ENCODE measurements at places on chromosomes 1 and 21. TPM values are rescaled to one million over a fixed set of nuclear protein-coding genes. Genes with fewer than 3 reads are reported as not detected.

The CYP2J2 gene
- total RNA-seq = 0.47 TPM

The F11R gene
- 10.9 TPM for total RNA-seq

The APOBEC4 gene
- not detected for total RNA-seq

The FTCD gene
- not detected for total RNA-seq

The TEX38 gene
- total RNA-seq = not detected

The ROR1 gene
- total RNA-seq = 2.5 TPM

The BTBD8 gene
- total RNA-seq = 93.1 TPM

The SFN gene
- total RNA-seq = not detected

The HHAT gene
- total RNA-seq = 2.0 TPM

The LCE1B gene
- total RNA-seq = not detected

The CELA2A gene
- not detected for total RNA-seq

The SIK1 gene
- total RNA-seq = 0.47 TPM

The ERG gene
- total RNA-seq = 1.2 TPM

The TNFRSF1B gene
- total RNA-seq = 3.1 TPM

The NHLH2 gene
- total RNA-seq = 1.7 TPM

The PPOX gene
- 25.4 TPM for total RNA-seq

The DIP2A gene
- total RNA-seq = 26.8 TPM

The NASP gene
- total RNA-seq = 87.5 TPM

The NTMT2 gene
- total RNA-seq = not detected

The RIPPLY3 gene
- not detected for total RNA-seq

The ST6GALNAC3 gene
- total RNA-seq = 16.5 TPM

The WDR64 gene
- not detected for total RNA-seq

The C21orf91 gene
- total RNA-seq = 16.4 TPM

The INAVA gene
- total RNA-seq = 1.4 TPM

The LCE1F gene
- not detected for total RNA-seq

The FCRL1 gene
- 0.16 TPM for total RNA-seq

The NPPA gene
- 0.47 TPM for total RNA-seq

The ATAD3C gene
- total RNA-seq = 0.62 TPM

The CCDC185 gene
- total RNA-seq = not detected

The C1QB gene
- total RNA-seq = 4.8 TPM

The MFSD2A gene
- total RNA-seq = 18.4 TPM

The KRTAP12-2 gene
- not detected for total RNA-seq

The GCSAML gene
- under 0.01 TPM for total RNA-seq

The TNNI3K gene
- 23.4 TPM for total RNA-seq

The TNFRSF8 gene
- total RNA-seq = not detected

The FAM131C gene
- 1.7 TPM for total RNA-seq

The SEC16B gene
- 0.78 TPM for total RNA-seq

The GSTM1 gene
- total RNA-seq = not detected

The SPATA1 gene
- 1.9 TPM for total RNA-seq

The KCNK2 gene
- total RNA-seq = 91.9 TPM

The SLC6A9 gene
- total RNA-seq = 3.0 TPM

The ANXA9 gene
- total RNA-seq = not detected

The TINAGL1 gene
- total RNA-seq = 2.8 TPM

The LMO4 gene
- total RNA-seq = 709 TPM

The DESI2 gene
- total RNA-seq = 38.8 TPM

The TMEM240 gene
- 18.1 TPM for total RNA-seq

The ZNF684 gene
- 6.1 TPM for total RNA-seq

The CNN3 gene
- total RNA-seq = 199 TPM

All from occipital lobe (tissue), 3 donors.